ENCODE measurements at places on chromosomes 11 and 22.

- no peak for DNase-seq
These were observed 35.8 kb downstream of the NRXN2 start for GRCh38 chr11:64687204-64687603.

DNA sequence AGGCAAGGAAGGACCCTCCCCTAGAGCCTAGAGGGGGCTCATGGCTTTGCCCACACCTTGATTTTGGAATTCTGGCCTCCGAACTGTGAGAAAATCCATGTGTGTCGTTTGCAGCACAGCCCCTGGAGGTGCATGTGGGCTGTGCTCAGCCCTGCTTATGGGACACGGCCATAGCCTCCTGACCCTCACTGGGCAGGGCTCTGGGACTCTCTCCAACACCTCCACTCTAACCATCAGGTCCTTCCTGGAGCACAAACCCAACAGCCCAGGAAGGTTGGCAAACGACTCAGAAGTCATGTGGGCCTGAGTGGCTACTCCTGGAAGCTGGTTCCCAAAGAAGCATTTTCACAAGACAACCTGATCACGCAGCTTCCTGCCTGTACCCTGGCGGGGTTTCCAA, 144.1 kb downstream of the CTTN start:
- no peak for DNase-seq

- DNase-seq, result no peak
These were observed 4.6 kb upstream of the CABP7 start for GRCh38 chr22:29715240-29715639.

DNA sequence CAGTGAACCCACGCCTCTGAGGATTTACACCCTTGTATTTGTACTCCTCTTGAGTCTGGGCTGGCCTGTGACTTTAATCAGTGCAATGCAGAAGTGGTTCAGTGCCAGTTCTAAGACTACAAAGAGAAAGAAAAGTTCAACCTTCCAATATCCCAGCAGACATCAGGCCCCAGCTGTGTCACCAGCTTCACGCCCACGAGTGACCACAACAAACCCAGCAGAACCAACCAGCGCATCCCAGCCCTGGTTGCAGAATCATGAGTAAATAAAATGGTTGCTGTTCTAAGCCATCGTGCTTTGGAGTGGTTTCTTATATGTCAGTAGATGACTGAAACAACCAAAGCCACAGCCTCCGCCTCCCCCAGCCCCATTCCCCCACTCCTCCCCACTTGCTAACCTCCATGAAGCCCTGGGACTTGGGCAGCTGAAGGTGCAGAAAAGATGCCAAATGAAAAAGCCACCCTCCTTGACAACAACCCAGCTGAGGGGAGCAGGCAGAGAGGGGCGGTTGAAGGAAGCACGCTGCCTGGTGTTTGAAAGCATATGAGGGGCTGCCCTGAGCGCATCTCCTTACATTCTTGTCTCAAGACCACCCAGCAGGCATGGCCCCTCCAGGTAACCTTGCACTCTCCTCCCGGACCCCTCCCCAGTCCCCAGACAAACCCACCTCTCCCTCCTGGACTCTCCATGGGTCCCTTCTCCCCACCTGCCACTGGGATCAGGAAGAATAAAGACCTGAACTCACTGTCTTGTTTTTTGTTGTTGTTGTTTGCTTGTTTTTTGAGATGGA, 20.9 kb downstream of the TSKU start:
- no peak for DNase-seq

DNA sequence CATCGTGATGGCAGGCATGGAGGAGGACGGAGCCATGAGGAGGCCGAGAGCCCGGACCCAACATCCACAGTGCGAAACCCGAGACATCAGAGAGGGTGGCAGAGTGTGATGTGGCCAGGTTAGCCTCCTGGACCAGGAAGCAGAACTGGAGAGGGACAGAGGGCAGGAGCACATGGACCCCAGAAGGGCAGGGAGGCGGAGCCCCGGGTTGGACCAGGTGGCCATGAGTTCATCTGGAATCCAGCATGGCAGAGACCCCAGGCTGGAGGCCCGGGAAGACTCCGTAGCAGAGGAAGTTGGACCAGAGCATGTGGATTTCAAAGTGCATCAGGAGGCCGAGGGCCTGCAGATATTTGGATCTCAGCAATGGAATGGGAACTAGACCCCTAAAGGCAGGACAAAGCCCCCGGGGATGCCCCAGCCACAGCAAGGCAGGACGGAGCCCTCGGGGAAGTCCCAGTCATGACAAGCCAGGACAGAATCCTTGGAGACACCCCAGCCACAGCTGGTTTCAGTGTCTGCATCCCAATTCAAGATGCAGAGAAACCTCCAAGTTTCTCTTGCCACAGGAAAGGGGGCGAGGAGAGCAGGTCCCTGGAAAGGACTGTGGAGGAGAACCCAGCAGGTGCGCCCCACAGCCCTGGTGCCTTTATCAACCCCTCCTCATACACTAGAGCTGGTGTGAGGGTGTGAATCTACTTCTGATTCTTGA, 1393.4 kb downstream of the BRD1 start:
- no peak for DNase-seq

All from pulmonary artery endothelial cell (primary cell).